ENCODE measurements at places on chromosomes 3 and 15.

DNA sequence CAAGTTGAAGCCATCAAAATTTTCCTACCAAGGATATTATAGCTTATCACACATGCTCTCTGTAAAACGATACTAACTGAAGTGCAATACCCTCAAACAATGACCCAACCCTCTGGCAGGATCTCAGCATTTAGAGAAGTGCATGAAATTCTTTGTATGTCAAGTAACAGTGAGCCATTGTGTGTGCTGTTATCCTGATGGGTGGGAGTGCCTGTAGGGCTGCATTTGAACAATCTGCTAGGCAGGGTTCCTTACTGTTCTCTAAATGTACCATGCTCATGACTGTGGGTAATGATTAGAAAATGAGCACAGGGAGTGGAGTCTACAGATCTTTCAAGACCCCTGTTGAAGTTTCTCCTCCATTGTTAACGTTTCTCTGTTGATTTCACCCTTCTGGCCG is 398.1 kb downstream of the NSUN3 start:
- no peak for DNase-seq

- no peak for DNase-seq
Measured at GRCh38 chr3:68049776-68050175, 395.4 kb upstream of the SUCLG2 start.

- DNase-seq, result no peak
Measured at GRCh38 chr3:109187390-109187789, 50.9 kb downstream of the C3orf85 start.

- no peak for DNase-seq
Measured at GRCh38 chr15:75446151-75446550, 5.3 kb downstream of the SIN3A start.

GRCh38 chr3:44114142-44114541 is 127.5 kb upstream of the TOPAZ1 start:
- no peak for DNase-seq

- no peak for DNase-seq
Measured at GRCh38 chr3:105513042-105513441, 146.3 kb downstream of the ALCAM start.

- DNase-seq, result peak; percentile 31
Measured at GRCh38 chr15:51649659-51650521, 27.3 kb upstream of the DMXL2 start.

DNA sequence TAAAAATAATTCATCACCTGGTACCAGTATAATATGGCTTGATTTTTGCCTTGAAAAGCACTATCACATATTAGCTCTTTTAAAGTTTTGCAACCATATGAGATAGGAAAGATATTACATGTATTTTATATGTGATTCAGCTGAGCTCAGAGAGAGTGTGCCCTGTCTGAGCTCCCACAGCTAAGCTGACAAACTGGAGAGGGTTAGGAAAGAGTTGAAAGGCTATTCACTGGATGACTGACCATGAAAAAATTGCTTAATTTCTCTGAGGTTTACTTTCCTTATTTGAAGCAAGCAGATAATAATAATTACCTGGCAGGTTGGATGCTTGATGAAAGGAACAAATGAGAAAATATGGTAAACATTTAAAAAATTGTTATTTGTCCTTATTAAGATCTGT is 97.4 kb upstream of the CCDC80 start:
- no peak for DNase-seq

DNA sequence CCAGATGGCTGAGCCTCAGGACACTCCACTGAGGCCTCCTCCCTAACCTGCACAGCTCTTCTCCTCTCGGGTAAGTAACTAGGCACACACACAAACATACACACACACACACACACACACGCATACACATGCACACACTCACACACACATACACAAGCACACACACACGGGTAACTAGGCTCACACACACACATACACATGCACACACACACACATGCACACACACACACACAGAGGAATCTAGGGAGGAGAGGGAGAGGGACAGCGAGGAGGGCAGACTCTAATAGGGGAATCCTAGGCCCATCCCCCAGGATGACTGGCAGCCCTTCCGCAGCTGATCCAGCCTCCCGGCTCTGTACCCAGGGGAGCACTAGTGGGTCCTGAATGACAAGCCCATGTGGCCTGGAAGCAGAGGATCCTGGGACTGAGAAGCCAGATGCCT is 177.4 kb upstream of the LINGO1 start:
- no peak for DNase-seq

DNA sequence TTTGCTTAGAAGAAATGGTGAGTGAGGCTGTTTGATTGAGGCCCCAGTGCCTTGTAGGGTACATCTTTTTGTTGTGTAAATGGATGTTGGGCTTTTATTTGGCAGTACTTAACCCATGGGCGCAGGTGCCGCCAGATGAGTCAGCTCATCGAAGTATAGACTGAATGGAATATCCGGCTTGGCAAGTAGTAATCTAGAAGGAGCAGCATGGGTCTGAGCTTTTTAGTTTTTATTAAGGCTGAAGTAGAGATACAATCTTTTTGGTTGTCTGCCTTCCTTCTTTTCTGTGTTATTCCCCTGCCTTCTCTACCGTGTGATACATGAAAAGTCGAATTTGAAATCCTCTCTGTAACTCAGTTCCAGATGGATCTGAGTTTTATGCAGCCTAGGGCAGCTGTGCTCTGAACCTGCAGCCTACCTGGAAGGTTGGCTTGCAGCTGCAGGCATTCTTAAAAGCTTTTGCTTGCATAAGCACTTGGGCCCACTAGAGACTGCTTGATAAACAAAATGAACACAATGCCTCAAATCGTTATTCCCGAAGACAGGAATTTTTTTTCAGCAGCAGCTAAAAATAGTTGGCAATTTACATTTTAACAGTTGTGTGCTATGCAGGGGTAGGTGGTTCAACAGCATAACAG is 177.5 kb upstream of the CGNL1 start:
- peak; percentile 93 for DNase-seq

DNA sequence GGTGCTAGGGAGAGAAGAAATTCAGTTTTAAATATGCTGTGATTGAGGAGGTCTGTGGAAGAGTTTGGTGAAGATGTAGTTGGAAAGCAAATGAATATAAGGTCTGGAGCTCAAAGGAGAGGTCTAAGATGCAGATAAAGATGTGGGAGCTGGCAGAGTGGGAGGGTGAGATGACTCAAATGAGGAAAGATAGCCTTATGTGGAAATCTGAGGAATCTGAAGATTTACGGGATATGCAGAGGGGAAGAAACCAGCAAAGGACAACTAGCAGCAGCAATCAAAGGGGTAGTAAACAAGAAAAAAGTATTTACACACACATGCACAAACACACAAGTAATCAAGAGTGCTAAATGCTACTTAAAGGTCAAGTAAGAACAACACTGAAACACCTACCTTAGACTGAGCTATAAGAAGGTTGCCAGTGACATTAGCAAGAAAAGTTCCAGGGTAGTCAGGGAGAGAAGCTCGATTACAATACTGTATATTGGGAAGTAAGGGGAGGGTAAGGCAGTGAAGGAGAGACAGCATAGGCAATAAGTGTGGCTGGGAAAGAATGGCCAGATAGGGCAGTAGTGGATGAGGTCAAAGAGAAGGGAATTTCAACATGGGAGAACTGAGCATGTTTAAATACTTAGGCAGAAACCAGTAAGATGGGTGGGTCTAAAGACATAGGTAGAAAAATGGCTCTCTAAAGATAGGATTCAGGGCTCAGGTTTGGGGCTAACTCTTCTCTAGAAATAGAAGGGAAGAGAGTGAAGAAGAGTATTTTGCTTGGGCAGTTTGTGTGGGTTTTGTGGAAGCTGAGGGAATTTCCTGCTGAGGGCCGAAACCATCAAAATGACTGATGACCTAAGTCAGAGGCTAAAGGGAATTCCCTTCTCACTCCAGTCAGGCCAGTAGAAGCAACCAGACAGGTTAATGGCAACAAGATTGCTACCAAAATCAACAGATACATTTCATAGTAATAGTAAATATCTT is 8.9 kb downstream of the CMTM6 start:
- no peak for DNase-seq

- DNase-seq, result no peak
Measured at GRCh38 chr3:172946061-172946460, 195.0 kb downstream of the SPATA16 start.

- DNase-seq, result no peak
Measured at GRCh38 chr3:144162042-144162441, 190.4 kb downstream of the DIPK2A start.

DNA sequence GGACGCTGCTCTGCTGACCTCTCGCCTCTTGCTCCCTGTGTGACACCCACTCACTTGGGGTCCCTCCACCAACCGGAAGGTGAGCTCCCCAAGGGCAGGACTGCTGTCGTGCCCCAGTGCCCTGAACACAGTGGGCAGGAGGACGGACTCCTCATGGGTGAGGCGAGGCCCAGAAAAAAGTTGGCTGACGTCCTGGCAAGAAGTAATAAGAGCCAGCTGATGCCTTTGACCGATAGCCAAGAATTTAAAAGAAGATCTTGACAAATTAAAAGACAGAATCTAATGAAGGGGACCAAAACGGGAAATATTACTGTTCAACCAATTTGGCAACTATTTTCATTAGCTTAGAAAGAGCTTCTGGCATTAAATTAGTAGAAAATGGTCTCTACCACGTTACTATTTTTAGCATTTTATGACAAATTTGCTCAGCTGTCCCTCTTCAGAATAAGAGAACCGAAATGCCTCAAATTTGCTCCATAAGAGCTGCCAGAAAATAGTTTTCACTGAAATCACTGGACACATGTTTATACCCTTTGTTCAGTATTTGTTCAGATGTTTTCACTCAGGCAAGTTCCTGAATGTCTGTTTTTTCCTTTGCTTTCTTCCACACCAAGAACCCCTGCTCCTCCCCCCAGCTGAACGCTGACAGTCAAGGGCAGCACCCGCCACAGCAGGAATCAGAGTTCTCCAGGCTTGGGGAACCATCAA is 60.5 kb downstream of the XXYLT1 start:
- no peak for DNase-seq

DNA sequence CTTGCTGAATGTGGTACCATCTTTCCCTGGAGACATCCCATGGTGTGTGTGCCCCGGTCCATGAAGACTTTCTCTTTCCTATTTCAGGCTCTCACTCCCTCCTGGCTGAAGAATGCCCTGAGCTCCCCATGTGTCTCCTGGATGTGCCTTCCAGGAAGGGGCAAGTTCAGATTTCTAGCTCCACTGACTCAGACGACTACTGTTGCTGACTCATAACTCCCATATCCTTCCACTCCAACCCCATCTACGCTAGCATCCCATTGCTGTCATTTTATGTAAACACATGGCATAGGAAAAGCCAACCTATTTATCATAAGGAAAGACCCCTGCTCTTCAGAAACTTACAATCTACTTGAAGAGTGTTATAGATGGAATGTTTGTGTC is 95.0 kb downstream of the ADCY5 start:
- no peak for DNase-seq

Measured in NCI-H510A (cell line).